ENCODE measurements at places on chromosomes 5 and 9.

- no peak for DNase-seq
These were observed 835 bp downstream of the SRA1 start for GRCh38 chr5:140556438-140556837.

GRCh38 chr9:21110708-21111576 lies 30.7 kb downstream of the IFNW1 start:
- peak; percentile 31 for DNase-seq

- DNase-seq, result no peak
These were observed 832.7 kb upstream of the ZNF608 start for GRCh38 chr5:125579182-125579581.

GRCh38 chr5:38695021-38695958 lies 138.8 kb upstream of the LIFR start:
- no peak for DNase-seq

DNA sequence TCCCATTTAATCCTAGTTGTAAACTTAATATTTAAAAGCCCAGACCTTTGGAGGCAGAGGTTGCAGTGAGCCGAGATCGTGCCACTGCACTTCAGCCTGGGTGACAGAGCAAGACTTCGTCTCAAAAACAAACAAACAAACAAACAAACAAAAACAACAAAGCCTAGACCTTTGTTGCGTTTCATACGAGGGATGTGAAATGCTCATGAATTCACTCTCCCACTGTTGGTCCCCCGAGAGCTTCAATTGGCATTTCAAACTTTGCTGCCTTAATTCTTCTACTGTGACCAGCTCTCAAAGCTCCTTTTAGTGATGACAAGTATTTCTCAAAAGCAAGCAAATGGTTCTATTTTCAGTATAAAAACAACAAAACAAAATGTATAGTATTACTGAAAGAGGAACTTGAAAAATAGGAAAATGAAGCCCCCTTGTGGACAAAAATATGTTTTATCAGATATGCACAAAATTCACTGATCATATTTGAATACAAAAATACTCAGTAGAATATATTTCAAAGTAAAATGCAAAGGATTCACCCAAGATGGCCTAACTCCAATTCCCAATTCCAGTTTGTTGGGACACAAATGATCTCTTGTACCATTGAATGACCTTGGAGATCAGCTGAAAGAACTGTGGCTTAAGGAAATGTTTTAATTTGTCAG lies 140.4 kb downstream of the ESM1 start:
- DNase-seq, result peak; percentile 54

GRCh38 chr5:137051161-137051560 lies 448.0 kb downstream of the SPOCK1 start:
- DNase-seq, result no peak

DNA sequence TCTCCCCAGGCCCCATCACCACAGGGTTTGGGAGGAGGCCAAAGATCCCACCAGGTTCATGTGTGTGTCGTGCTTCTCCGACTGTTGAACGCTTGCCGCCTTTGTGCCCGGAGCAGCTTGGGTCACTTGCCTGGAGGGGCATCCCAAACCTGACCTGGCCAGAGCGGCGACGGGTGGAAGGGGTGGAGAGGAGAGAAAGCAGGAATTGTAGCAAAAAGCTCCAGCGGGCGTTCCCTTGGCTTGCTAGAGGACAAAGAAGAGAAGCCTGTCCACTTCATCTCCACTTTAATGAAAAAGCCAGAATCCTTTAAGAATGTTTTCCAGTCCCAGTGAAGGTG lies 2.9 kb upstream of the TRIM41 start:
- no peak for DNase-seq

GRCh38 chr5:175797521-175798038 lies 73.8 kb upstream of the CPLX2 start:
- peak; percentile 75 for DNase-seq

DNA sequence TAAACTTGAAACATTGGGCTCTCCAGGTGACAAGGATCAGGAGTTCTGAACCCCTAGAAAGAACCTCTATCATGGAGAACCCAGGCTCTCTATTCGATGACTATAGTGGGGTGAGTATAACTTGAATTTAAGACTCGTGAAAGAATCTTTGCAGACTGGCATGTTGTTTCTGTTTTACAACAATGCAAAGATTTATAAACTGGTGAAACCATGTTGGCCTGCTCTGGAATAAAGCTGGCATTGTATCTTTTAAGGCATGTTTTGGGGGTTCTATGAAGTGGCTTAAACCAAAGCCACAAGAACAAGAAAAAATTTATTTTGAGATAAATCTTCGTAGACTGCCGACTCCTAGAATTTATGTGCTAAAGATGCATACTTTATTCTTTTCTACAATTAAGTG lies 9.8 kb upstream of the GDNF start:
- no peak for DNase-seq

DNA sequence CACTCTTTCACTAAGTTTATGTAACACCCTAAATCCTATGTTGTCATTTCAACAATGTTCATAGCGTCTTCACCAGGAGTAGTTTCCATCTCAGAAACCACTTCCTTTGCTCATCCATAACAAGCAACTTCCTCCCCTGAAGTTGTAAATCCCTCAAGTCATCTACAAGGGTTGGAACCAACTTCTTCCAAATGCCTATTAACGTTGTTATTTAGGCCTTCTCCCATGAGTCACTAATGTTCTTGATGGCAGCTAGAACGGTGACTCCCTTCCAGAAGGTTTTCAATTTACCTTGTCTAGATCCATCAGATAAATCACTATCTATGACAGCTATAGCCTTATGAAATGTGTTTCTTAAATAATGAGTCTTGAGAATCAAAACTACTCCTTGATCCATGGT lies 73.3 kb upstream of the TARS1 start:
- no peak for DNase-seq

GRCh38 chr9:109444771-109445320 lies 53.3 kb downstream of the PTPN3 start:
- no peak for DNase-seq

DNA sequence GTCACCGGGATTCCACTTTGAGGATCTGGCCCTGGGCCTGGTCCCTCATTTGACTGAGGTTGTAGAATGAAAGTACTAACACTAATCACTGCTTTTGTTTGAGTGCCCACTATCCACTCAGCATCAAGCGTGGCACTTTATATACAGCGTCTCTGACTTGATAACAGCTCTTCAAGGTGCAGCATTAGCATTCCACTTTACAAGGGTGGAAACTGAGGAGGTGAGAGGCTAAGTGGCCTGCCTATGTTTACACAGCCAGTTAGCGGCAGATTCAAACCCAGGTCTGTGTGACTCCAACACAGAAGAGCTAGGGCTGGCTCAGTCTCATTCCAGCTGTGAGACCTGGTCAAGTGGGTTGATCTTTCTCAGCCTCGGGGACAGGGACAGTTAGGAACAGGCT lies 5.9 kb downstream of the KCNMB1 start:
- no peak for DNase-seq

DNA sequence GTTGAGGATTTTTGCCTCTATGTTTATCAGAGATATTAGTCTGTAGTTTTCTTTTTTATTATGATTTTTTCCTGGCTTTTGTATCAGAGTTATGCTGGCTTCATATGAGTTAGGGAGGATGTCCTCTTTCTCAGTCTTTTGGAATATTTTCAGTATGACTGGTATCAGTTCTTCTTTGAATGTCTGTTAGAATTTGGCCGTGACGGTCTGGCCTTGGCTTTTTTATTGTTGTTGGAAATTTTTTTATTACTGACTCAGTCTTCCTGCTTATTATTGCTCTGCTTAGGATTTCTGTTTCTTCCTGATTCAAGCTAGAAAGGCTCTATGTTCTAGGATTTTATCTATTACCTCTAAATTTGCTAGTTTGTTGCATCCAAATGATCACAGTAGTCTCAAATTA lies 421.9 kb downstream of the CDH10 start:
- no peak for DNase-seq

DNA sequence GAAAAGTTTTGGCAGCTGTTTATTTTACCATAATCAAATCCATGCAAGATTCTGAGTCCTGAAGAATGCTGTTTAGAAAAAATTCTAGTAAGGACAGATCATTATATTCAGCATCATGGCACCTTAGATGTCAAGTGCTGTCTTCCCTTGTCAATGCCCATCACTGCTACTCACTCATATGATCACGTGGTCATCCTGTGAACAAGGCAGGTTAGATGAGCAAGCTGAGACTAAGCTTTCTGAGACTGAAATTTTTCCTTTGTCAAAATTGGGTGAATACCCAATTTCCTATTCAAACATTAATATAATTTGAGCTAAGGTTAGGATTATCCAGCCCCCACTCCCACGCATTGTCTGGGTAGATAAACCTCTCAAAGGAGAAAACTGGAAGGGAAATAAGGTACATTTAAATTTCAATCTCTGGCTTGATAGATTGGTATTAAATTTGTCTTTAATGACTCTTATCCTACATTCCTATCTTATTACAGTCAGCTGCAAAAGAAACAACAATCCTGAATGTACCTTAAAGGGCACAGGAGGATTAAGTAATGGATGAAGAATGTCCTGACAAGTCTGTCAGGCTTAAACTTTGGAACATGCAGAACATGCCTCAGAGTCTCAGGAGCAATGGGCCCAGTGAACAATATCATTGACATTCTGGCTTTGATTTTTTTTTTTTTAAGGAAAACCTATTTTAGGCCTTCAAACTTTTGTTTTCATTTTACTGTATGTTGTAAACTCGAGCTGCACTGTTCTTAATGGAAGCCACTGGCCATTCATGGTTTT lies 148.7 kb upstream of the RANBP3L start:
- no peak for DNase-seq

GRCh38 chr5:109482748-109483147 lies 73.0 kb upstream of the PJA2 start:
- no peak for DNase-seq

DNA sequence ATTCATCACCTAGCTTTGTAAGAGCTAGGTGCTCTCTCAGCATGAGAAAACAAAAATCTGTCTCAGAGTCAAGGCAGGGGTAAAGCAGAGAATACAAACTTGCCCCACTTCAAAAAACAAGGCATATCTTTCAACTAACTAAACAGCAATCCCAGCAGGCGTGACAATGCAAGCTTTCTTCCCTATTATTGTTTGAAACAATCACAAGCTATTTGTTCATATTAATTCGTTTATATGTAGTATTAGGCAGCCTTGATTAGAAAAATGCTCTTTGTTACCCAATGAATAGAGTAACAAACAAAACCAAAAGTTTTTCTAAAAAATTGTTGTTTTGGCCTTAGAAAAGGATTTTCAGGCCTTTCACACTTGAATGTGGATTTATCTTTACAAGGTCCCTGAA lies 71.1 kb downstream of the LPAR1 start:
- DNase-seq, result no peak

DNA sequence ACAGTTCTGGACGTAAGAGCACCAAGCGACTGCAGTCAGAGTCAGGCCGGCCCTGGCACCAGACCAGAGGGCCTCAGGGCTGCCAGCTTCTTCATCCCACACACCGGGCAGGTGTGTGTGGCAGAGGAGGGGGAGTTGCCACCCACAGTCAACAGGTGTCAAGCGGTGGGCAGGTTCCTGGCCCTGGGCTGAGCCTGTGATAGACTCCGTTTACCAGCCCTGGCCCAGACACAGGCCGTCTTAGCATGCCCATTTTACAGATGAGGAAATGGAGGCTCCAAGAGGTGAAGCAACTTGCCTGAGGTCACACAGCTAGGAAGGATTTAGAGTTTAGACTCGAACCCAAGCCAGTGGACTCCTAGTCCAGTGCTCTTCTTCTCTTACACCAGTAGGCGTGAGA lies 71.8 kb downstream of the HMCN2 start:
- no peak for DNase-seq

DNA sequence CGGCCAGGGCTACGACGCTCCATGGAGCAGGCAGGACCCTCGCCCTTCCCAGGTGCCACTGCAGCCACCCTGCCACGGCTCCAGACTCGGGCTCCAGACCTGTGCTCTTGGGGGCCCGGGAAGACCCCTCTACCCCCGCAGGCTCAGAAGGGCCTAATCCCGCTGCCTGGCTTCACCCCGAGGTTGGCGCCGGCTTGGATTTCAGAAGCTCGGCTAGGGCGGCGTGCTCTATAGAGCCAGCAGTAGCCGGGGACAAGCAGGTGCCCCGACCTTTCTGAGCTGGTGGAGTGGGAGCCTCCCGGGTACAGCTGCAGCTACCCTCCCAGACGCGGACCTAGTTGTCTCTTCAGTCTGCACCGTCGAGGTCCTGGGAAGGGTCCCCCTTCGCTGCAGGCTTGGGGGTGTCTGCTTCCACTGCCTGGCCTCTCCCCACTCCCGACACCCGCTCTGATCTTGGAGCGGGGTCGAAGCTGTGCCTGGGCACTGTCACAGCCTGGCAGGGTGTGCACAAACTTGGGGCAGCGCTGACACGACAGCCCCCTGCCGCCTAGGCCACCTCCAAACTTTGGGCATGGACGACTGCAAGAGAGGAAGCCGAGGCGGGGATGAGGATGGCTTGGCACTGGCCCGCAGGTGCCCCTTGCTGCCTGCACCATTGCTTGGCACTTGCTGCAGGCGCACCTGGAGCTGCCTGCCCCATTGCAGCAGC lies 1366.1 kb upstream of the CDH9 start:
- DNase-seq, result no peak

GRCh38 chr5:127599320-127599719 lies 49.6 kb upstream of the CTXN3 start:
- DNase-seq, result no peak

DNA sequence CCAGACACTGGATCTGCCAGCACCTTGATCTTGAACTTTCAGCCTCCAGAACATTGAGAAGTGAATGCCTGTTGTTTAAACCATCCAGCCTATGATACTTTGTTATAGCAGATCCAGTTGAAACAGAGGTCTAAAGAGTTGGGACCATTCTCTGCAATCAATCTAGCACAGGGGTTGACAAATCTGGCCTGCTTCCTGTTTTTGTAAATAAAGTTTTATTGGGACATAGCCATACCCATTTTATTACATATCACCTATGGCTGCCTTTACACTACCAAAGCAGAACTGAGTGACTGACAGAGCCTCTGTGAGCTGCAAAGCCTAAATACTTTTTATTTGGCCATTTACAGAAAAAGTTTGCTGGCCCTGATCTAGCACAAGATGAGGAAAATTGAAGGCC lies 62.0 kb downstream of the BARX1 start:
- DNase-seq, result no peak

Measured in NCI-H187 (cell line).